CD4-positive, alpha-beta T cell treated with Interleukin-10 for 1 hour (primary cell): ENCODE measurements at places on chromosomes 5 and 9.

- no peak for DNase-seq
These were observed 139.8 kb upstream of the SLC30A5 start for GRCh38 chr5:68953875-68954617.

- no peak for DNase-seq
These were observed 69.2 kb upstream of the PLPP6 start for GRCh38 chr9:4592886-4593285.

DNA sequence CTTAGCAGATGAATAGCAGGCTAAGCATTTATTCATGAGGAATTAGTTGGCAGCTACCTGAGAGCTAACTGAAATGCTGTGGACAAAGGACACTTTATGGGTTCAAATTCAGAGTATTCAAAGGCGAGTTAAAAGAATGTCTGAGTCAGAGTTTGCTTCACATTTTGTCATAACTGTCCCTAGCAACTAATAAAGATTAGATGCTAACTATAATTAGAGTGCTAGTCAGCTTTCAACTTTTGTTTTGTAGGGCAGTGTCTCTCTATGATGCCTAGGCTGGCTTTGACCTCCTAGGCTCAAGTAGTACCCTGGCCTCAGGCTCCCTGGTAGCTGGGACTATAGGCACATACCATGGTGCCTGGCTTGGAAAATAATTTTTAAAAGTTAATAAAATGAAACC is 4.6 kb downstream of the SMC5 start:
- DNase-seq, result no peak

GRCh38 chr5:122699201-122699600 is 75.7 kb upstream of the SNX2 start:
- no peak for DNase-seq

DNA sequence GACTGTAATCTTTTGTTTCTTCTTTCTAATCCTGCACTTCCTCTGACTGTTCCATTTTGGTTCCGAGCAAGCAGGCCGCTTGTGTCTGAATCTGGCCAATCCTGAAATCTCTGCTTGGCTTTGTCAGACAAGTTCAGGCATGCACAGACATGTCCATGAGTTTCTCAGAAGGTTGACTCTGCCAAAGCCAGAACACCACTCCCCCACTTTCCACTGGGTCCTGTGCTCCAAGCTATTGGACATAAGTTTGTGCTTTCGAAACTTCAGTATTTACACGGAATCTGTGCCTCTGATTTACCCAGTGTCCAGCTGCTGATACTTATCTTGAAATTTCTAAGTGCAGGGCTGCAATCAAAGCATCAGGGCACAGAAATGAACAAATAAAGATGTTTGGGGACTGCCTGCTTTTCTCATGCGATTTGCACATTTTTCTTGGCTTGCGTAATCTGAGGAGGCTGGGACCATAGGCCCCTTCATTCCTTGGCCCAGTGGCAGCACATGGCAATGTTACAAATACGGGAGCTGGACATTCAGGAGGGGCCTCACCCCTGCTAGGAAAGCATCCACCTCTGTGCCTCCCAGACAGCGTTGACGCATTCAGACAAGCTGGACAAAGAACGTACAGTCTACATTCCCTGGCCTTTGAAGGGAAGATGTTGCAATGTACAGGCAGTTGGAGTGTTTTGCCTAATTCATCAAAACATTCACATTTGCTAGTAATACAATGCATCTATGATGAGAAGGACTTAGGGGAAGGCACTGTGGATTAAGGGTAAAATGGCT is 209.2 kb upstream of the PAPPA start:
- no peak for DNase-seq

DNA sequence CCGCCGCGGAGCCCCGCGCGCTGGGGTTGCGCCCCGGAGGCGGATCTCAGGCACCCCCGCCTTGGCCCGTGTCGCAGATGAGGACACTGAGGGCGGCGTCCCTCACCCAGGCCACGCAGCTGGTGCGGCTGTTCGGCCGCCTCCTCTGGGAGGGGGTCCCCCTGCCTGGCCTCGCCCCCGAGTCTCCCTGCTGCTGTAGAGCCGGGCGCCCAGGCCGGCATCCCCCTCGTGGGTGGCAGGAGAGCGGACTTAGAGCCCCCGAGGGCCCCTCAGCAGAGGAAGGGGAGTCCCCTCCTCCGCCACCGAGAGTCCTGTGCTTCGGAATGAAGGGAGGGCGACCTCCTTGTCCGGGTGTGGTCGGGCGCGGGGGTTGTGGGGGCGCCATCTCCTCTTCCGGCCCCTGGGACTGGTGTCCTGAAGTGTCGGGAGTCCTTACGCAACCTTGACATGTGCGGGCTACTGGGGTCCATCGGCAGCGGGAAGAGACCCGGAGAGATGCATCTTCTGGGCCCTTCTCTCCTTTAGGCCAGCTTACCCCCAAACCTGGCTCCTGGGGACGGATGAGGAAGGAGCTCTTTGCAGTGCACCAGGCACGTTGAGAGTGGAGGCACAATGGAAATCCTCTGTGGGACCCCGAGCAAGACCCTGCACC is 11.7 kb upstream of the EXOSC2 start:
- no peak for DNase-seq

DNA sequence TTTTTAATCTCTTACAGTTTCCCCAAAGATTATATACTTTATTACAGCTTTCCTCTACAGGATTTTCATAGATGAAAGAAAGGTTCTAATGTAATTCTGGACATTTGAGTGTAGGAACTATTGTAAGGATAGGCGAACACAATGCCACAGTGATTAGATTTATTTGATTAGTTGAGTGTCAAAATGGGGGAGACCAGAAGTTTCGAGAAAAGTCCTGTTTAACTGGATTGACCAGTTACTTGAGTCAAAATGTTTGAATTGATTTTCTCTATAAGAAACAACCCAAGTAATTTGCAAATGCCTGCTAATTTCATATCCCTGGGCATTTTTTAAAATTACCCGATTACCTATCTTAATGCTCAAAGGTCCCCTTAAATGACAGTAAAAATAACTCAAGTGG is 50.6 kb downstream of the SMARCA2 start:
- no peak for DNase-seq

GRCh38 chr9:124206391-124206790 is 51.4 kb upstream of the NEK6 start:
- no peak for DNase-seq

GRCh38 chr5:2143088-2143487 is 260.4 kb upstream of the IRX4 start:
- no peak for DNase-seq

DNA sequence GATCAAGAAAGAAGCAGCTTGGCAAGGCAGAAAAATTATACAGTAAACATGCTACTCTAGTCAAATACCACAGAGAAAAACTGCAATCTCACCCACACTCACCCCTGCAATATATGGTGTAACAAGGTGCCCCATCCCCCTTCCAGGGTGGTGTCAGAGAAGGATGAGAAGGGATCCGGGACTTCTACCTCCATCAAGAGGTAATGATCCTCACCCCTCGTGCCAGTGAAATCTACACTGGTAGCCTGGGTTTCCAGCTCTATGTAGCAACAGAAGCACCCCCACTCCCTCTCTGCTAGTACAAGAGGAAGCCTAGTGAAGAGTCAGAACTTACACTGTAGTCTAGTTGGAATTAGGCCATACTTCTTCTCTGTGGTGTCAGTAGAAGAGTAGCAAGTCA is 18.9 kb downstream of the SLCO4C1 start:
- DNase-seq, result no peak

DNA sequence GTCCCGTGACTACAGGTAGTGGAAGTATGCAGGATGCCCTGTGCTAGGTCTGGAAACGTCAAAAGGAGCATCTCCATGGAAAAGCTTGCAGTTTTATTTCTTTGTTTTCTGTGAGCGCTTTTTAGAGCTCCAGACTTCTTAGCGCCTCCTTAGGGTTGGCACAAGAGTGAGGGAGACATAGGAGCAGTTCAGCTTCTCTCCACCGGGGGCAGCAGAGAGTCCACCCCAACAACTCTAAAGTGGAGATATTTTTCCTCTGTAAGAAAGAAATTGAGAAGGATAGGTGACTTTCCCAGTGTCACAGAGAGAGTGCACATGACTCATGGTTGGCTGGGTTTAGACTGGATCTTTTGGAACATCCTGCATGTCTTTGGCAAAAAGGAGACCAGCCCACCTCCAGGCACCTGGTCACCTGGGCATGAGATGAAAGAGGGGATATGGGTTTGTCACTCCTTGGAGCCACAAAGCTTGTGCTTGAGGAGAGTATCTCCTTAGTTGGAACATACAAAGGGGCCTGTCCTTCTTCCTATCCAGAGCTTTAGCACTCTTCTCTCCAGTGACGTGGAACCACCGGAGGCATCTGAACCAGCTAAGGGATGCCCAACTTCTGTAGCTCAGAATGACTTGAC is 637.7 kb downstream of the SEMA5A start:
- DNase-seq, result no peak

- no peak for DNase-seq
These were observed 16.6 kb downstream of the GPRIN1 start for GRCh38 chr5:176593273-176593869.

DNA sequence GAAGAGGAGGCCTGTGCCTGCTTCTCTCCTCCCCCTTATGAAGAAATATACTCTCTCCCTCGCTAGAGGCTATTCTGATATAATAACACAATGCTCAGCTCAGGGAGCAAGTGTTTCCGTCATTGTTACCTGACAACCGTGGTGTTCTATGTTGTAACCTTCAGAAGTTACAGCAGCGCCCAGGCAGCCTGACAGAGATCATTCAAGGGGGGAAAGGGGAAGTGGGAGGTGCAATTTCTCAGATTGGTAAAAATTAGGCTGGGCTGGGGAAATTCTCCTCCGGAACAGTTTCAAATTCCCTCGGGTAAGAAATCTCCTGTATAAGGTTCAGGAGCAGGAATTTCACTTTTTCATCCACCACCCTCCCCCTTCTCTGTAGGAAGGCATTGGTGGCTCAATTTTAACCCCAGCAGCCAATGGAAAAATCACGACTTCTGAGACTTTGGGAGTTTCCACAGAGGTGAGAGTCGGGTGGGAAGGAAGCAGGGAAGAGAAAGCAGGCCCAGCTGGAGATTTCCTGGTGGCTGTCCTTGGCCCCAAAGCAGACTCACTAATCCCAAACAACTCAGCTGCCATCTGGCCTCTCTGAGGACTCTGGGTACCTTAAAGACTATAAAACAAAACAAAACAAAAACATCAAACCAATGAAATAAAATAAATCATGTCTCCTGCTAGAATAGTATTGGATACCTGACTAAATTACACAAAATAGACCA is 1.3 kb downstream of the TMEM174 start:
- DNase-seq, result no peak

- no peak for DNase-seq
These were observed 18.8 kb upstream of the ALDH1B1 start for GRCh38 chr9:38373679-38374078.

DNA sequence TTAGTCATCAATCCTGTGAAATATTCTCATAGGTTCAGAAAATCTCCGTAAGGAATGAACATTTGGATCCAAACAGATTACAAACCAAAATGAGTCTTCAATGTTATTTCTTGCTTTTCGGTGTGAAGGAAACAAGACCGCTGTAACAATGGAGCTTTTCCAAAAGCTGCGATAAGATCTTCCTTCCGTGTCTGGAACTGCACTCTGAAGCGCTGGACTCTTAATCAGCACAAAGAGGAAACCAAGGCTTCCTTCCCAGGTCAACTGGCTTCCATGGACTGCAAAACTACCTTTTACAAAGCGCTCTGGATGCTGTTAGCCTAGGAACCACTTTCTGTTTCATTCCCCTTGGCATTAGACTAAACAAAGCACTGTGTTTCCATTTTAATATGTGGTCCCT is 137.9 kb upstream of the BASP1 start:
- no peak for DNase-seq

DNA sequence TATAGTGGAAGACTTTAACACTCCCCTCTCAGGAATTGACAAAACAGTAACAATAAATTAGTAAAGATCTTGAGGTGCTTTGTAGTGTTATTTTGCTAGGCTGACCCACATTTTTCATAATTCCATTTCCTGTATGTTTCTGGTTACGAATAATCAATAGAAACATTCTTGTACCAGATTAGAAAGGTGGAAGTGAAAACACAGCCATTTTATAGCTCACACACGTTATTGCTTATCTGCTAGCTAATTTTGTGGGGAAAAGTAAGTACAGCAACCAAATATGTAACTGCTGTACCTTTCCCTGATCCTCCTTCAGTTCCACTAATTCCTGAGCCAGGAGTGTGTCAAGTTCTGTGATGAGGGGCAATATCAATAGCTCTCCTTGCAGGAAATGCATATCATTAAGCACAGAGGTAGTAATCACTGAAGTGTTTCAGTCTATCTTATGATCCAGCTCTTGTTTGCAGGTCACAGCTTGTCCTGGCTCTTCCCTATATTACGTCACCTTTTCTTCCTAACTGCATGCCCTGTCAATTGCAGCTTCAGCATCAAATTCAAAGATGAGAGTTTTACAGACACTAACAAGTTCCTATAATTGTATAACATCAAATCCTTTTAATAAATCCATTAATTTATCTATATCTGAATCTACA is 59.4 kb downstream of the MINAR2 start:
- no peak for DNase-seq

DNA sequence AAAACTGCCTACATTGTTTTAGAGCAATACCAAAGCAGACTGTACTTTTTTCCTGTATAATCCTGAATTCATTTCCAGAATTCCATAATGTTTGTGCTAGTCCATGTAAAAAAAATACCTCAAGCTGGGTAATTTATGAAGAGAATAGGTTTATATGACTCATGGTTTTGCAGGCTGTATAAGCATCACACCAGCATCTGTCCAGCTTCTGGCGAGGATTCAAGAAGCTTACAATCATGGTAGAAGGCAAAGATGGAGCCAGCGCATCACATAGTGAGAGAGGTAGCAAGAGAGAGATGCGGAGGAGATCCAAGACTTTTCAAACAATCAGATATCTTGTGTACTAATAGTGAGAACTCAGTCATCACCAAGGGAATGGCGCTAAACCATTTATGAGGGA is 280.3 kb upstream of the CDH9 start:
- DNase-seq, result no peak

- no peak for DNase-seq
These were observed 354.3 kb downstream of the KCTD16 start for GRCh38 chr5:144525000-144525399.

GRCh38 chr9:30967476-30967875 is 1417.0 kb upstream of the ACO1 start:
- no peak for DNase-seq

GRCh38 chr9:92349771-92350739 is 24.3 kb downstream of the CENPP start:
- DNase-seq, result no peak

DNA sequence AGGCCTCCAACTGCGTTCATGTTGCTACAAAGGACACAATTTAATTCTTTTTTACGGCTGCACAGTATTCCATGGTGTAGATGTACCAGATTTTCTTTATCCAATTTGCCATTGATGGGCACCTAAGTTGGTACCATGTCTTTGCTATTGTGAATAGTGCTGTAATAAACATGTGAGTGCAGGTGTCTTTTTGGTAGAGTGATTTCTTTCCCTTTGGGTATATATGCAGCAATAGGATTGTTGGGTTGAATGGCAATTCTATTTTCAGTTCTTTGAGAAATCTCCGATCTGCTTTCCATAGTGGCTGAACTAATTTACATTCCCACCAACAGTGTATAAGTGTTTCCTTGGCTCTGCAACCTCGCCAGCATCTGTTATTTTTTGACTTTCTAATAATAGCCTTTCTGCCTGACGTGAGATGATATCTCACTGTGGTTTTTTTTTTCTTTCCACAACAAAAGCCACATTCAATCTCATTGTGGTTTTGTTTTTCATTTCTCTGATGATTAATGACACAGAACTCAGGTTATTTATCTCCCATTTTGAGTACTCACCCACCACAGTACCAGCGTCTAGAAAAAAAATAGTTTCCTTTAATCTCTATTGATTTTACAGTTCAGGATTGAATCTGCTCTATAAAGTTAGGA is 21.9 kb downstream of the ARRDC3 start:
- DNase-seq, result no peak

- peak; percentile 8 for DNase-seq
These were observed 82.5 kb downstream of the SEMA6A start for GRCh38 chr5:116492016-116492623.

- no peak for DNase-seq
These were observed 141.3 kb upstream of the LPAR1 start for GRCh38 chr9:111179577-111179976.
